ENCODE measurements at places on chromosomes 6 and 20.
A peak's percentile ranks its signal among the peaks of the same experiment; 100 is the strongest.

DNA sequence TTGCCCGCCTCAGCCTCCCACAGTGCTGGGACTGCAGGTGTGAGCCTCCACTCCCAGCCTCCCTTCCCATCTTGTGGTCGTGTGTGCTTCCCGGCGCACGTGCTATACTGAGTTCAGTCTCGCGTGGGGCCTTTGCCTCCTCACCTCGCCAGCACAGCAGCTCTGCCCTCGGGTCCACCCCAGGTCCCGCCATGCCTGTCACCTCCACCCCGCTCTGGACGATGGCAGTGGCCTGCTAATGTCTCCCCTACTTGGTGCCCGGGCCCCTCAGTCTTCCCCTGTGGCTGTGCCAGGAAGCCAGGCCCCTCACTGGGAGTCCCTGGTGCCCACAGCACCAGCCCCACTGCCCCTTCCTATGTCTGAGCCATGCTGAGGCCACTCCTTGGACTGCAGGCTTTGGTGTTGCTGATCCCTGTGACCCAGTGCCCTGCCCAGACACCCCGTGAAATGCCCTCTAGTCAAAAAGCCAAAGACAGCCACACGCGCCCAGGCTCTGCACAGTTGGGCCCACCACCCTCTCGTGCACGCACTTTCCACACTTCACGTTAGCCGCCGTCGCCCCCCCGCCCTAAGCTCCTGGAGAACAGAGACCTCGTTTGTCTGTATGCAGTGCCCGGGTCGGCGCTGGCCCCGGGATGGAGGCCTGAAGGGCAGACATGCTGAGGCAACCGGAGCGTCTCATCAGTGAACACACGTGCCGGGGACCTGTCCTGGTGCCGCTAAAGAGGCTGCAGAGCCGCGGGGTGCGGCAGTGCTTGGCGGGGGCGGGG lies 14.3 kb downstream of the HRH3 start:
- no peak for DNase-seq

GRCh38 chr6:25053875-25054371 lies 118.2 kb upstream of the RIPOR2 start:
- peak; percentile 59 for DNase-seq

DNA sequence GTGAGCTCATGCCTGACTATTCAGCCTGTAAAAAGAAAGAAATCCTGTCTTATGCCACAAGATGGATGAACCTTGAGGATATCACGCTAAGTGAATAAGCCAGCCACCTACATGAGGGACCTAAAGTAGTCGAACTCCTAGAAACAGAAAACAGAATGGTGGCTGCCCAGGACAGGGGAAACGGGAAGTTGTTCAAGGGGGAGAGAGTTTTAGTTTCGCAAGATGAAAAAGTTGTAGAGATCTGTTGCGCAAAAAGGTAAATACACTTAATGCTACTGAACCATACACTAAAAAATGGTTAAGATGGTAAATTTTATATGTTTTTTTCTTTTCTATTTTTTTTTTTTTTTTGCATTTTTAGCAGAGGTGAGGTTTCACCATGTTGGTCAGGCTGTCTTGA lies 74.1 kb upstream of the RALY start:
- no peak for DNase-seq

DNA sequence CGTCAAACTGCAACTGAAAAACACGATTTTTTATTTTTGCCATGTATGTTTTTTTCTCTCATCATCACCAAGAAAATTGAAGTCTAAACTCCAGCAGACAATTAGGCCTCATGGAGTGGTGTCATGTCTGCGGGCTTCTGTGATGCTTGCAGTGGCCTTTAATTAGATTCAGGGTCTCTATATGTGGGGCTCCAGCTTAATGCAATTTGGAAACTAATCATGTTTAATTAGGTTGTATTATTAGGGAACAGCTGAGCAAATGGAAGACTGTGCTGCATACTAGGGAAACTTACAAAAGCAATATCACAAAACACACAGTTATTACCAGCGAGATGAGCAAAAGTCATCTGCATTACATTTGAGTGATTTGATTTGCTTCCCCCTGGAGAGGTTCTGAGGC lies 132.9 kb upstream of the PMEPA1 start:
- no peak for DNase-seq

GRCh38 chr6:101876431-101876830 lies 482.9 kb downstream of the GRIK2 start:
- DNase-seq, result no peak

- no peak for DNase-seq
Measured at GRCh38 chr20:62797671-62798532, 1.6 kb downstream of the MRGBP start.

Data from AG09319 (cell line).